ENCODE measurements at places on chromosomes 6 and 20.

GRCh38 chr6:41939176-41939847 lies 2.3 kb downstream of the CCND3 start:
- DNase-seq, result peak; percentile 54

DNA sequence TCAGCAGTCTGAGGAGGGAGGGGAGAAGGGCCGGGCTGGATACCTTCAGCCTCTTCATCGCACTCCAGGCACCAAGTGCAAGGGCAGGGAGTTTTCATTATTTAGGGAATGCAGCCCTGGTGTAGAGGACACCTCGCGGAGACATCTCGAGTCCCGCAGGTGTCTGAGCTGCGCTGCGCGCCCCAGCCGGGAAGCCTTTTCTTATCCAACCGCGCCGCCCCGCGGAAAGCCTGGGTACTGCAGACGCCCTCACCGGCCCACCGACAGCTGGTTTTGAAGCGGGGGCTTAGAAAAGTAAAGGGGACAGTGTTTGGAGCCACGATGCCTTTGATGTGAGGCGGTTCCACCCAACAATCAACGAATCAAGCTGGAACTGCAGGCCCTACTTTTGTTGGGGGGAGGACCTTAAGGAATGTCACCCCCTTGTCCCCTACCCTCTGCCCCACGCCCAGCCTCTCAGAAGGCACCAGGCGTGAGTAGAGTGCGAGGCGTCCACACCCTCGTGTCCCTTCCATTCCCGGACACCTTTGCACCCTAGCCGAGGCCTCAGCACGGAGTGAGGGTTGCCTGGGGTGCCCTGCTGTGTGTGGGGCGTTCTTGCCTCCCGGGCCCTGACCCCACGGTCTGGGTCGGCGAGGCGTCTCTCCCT lies 8.6 kb downstream of the NKX2-2 start:
- peak; percentile 79 for DNase-seq

GRCh38 chr6:118708744-118709143 lies 57.4 kb upstream of the CEP85L start:
- DNase-seq, result no peak

DNA sequence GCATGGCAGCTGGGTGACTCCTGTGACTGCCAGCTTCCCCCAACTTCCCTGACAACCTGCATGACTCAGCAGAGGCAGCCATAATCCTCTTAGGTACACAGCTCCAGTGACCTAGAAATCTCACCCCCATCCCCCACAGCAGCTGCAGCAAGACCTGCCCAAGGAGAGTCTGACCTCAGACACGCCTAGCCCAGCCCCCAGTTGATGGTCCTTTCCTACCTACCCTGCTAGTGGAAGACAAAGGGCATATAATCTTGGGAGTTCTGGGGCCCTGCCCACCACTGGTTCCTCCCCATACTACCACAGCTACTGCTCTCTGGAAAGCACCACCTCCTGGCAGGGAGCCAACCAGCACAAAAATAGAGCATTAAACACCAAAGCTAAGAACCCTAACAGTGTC lies 90.2 kb downstream of the F13A1 start:
- no peak for DNase-seq

GRCh38 chr6:121886223-121886830 lies 450.9 kb downstream of the GJA1 start:
- no peak for DNase-seq

DNA sequence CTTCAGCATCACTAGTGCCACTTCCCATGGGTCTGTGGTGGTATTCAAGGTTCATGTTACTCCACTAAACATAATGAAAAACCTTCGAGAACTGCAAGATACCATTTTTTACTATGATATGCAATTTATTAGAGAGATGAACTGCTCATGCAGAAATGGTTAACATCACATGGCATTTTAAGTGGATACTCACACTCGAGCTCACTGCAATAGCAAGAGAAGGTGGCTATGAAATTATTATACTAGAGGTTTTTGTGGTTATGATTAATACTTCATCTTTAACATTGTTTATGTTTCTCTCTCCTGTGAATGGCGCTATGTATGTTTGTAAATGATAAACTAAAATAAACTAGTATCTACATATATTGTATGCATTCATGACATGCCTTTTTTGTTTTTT lies 35.1 kb downstream of the SCAF8 start:
- no peak for DNase-seq

GRCh38 chr20:11581271-11581670 lies 336.4 kb upstream of the BTBD3 start:
- no peak for DNase-seq

DNA sequence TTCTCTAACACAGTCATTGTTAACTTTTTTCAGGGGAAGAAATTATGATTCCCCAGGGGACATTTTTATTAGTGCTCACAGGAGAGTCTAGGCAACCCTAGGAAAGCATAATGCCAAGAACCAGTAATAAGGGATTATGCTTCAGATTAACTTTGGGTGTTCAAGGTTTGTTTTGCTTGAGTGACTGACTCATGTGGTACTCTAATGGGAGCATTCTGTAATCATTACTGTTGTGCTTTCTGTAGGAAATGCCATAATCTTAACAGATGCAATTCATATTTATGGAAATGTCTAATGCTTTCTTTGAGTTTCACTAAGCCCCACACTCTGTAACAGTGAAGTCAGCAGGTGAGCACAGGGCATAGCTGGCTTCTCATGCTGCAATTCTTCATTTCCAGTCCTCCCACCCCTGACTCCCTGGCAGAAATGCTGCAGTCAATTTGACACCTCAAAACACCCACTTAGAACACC lies 263.4 kb upstream of the MAN1A1 start:
- DNase-seq, result no peak

- no peak for DNase-seq
Observed at GRCh38 chr20:53274365-53274764, 302.2 kb downstream of the TSHZ2 start.

GRCh38 chr20:39101895-39102294 lies 139.8 kb downstream of the DHX35 start:
- no peak for DNase-seq

- DNase-seq, result peak; percentile 53
Observed at GRCh38 chr6:128580224-128581110, 60.1 kb upstream of the PTPRK start.

DNA sequence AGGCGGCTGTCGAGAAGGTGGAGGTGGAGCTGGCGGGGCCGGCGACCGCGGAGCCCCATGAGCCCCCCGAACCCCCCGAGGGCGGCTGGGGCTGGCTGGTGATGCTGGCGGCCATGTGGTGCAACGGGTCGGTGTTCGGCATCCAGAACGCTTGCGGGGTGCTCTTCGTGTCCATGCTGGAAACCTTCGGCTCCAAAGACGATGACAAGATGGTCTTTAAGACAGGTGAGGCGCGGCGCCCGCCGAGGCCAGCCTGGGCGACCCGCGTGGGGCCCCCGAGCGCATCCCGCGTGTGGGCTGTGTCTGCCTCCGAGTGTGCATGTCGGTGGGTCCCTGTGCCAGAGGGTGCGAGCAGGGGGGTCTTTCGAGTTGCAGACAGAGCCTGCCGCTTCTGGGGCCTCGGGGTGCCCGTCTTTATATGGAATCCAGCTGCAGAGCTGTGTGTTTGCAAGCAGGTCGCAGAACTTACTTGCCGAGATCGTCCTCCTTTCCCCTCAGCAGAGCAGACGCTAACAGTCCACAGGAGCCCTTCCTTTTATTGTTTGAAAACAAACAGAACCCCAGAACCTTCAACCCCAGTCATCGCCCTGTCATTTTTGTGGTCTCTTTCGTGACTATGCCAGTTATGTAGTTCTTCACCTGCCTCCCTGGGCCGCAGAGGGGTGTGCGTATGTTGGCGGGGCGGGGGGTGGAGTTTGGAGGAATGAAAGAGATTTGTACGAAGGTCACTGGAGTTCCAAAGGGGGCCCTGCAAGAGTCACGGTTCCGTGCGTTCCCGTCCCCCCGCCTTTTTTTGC lies 766 bp downstream of the SLC16A10 start:
- peak; percentile 34 for DNase-seq

GRCh38 chr6:159691963-159692287 lies 1.1 kb downstream of the SOD2 start:
- no peak for DNase-seq

- no peak for DNase-seq
Observed at GRCh38 chr6:168124921-168125320, 45.9 kb upstream of the FRMD1 start.

All from left ventricle myocardium superior (tissue), 1 donor.